ENCODE measurements at places on chromosomes 2 and 18.
A peak's percentile ranks its signal among the peaks of the same experiment; 100 is the strongest.

DNA sequence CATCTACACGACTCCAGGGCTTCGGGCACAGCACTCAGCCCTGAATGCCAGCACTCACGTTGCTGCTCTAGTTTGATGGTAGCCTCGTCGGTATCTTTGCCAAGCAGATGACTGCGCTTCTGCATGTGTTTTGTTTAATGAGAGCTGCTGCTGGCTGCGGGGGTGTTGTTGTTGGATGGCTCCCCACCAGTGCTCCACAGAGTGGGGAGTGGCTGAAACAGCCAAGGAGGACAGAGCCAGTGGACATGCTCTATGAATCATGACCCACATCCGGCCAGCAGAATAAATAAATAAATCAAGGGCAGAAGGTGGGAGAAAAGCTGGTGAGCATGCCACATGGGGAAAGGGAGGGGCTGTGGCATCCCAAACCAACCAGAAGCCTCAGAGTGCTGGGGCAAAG is 131.2 kb upstream of the SOX11 start:
- peak; percentile 0 for DNase-seq

GRCh38 chr18:26255695-26256622 is 29.7 kb downstream of the TAF4B start:
- DNase-seq, result no peak

GRCh38 chr2:95525294-95526035 is 40.9 kb upstream of the TRIM43B start:
- DNase-seq, result no peak

GRCh38 chr18:48796491-48797205 is 154.1 kb downstream of the SMAD7 start:
- DNase-seq, result no peak

DNA sequence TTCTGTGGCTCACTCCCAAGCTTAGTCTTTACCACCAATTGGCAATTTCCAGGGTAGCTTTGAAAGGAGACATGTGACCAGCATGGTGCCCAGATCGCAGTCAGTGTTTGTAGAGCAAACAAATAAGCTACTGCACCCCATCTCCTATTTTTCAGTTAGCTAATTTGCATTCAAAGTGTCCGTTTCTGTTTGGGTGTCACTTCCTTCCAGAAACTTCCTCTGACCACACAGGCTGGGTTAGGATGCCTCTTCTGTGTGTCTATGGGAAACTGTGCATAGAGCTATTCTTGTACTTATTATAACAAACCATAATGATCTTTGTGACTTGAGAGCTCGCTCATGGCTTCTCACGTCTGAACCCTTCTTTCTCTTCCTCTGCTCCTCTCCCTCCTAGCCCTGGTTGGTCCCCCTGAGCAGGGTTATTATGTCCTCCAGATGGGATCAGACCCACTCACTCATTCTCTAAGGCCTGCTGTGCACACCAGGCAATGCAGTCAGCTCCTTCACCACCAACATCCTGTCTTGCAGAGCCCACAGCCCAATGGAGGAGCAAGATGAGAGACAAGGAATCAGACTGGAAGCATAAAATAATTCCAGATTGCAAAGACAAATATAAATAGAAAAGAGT is 101.2 kb upstream of the ALK start:
- no peak for DNase-seq

DNA sequence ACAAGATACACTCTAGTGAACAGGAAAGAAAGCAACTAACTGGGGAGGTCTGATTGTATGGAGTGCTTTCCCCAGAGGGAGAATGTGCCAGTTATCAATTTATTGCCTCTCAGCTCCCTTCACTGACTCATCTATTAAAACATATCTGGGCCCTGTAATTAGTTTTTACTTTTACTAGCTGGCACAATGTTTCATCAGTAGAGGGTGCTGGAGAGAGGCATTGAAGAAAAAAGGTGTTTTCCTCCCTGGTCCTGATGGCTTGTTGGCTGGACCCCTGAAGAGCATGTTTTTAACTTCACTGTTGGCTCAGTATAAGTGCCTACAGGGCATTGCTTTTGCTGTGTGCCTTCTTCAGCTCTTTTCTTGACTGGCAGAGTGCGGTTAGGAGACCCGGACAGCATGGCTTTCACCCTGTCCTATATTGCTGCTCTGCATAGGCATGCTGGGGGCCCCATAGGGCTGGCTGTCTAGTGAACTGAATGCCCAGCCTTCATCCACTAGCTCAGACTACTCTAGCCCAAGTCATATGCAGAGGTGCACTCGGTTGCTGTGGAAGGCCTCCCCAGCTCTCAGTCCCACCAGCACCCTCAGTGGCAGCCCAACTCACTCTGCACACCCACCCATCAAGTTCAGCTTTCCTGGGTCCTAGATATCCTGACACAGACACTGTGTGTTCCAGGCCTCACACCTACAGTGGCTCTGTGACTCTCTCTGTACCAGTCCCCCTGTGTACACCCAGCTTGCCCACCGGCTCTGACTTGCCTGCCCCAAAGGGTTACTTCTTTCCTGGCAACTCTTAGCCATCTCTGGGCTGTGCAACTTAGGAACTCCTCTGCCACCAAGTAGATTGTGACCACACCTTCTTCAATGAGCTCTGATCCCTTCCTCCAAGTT is 62.3 kb upstream of the ACYP2 start:
- no peak for DNase-seq

DNA sequence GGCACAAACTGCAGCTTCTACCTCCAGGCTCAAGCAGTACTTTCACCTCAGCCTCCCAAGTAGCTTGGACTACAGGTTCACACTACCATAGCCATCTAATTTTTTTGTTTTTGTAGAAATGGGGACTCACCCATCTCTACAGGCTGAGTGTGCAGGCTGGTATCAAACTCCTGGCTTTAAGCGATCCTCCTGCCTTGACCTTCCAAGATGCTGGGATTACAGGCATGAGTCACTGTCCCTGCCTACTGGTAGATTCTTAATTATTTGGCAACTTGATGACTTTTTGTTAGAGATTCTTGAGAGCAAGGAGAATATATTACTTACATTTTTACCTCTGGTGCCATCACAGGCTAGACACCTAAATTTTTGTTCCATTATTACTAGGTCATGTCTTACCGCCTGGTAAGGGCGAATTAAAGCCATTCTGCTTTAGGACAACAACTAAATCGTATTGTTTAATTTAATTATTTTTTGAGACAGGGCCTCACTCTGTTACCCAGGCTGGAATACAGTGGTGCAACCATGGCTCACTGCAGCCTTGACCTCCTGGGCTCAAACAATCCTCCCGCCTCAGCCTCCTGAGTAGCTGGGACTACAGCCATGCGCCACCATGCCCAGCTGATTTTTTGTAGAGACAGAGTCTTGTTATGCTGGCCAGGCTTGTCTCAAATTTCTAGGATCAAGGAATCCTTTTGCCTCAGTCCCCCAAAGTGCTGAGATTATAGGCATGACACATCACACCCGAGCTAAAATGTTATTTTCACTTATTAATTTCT is 15.7 kb downstream of the DYNC1I2 start:
- peak; percentile 22 for DNase-seq

DNA sequence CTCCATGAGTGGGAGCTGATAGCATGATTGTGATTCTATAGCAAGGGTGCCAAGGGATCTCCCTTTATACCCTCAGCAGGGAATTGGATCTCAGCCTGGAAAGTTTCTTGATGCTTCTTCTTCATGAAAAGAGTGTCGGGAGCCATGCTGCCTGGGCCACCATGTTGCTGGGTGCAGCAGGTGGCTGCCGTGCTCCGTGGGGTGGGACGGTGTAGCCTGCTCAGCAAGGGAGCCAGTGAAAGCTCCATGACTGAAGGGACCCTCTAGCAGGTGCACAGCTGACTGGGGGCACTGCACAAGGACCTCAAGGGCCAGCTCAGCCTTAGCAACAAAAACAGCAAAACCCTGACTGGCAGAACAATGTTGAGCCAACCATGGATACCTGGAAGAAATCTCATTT is 368.9 kb upstream of the HS6ST1 start:
- DNase-seq, result no peak

GRCh38 chr2:134232461-134232860 is 21.4 kb upstream of the MGAT5 start:
- DNase-seq, result no peak

GRCh38 chr2:50448556-50448955 is 583.4 kb downstream of the NRXN1 start:
- no peak for DNase-seq
